Tibial artery (tissue), 4 donors: ENCODE measurements at places on chromosomes 16 and 17.

DNA sequence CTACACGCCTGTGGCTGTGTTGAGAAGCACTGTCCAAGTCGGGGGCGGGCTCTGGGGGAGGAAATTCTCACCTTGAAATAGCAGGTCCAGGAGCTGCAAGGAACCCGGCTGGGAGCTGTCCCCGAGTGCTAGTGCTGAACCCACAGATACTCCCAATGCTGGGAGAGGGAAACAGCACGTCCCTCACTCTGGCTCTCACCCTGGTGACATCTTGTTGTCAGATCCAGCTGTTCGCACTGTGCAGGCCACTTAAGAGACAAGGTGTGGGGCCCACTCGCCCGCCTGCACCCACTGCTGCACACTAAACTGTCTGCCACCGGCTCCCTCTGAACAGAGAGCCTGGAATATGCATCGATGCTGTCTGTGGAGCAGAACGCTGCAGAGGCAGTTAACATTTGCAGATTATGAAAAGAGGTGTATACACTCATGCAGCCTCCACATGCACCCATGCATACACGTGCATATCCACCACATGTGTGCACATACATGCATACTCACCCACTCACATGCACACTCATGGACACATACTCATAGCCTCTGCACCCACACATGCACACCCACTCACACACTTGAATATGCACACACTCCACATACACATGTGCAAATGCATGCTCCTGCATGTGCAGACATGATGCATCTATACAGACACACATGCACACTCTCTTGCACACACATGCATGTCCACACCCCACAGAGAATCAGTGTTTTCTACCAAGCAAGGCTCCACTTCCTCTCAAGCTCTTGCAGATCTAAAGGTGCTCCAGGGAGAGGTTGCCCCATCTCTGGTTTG lies 42.0 kb downstream of the MGAT5B start:
- no peak for DNase-seq

GRCh38 chr16:4664538-4665418 lies 28.6 kb upstream of the NUDT16L1 start:
- no peak for DNase-seq

DNA sequence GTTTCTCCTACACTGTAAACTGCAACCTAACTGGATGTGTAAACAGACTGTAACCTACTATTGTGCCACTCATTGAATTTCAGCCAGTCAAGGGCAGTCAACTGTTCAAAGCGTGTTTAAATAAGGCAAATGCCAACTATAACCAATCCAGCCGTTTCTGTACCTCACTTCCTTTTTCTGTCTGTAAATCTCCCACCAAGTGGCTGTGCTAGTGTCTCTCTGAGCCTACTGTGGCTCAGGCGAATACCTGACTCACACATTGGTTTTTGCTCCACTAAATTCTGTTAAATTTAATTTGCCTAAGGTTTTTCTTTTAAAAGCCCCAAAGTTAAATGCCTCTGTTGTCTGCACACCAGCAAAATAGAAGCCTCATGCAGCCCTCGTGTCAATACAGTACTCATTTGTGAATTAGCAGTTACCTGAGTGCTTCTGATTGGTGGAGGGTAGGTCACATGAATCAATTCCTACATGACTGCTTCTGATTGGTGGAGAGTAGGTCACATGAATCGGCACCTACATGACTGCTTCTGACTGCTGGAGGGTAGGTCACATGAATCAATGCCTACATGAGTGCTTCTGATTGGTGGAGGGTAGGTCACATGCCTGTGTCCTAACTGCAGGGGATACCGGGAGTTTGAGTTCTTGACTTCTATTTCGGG lies 31.1 kb upstream of the CCR7 start:
- DNase-seq = no peak

DNA sequence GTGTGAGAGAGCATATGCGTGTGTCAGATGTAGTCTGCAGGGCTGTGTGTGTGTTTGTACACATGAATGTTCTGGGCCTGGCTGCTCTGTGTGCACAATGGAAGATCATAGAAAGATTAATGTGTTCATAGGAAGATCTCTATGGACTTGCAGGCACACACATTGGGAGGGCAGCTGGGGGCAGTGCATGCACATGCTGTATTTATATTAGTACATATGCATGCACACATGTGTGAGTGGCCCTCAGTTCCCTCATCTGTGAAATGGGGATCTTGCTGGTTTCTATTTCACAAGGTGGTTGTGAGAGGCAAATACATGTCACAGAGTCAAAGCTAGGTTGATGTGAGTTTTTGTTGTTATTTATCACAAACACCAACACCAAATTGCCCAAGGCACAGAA lies 2.1 kb downstream of the CA7 start:
- DNase-seq = no peak

- DNase-seq = no peak
Measured at GRCh38 chr16:1485847-1486496, 2.8 kb downstream of the PTX4 start.

GRCh38 chr17:1735834-1736347 lies 6.8 kb upstream of the SERPINF2 start:
- DNase-seq = no peak

DNA sequence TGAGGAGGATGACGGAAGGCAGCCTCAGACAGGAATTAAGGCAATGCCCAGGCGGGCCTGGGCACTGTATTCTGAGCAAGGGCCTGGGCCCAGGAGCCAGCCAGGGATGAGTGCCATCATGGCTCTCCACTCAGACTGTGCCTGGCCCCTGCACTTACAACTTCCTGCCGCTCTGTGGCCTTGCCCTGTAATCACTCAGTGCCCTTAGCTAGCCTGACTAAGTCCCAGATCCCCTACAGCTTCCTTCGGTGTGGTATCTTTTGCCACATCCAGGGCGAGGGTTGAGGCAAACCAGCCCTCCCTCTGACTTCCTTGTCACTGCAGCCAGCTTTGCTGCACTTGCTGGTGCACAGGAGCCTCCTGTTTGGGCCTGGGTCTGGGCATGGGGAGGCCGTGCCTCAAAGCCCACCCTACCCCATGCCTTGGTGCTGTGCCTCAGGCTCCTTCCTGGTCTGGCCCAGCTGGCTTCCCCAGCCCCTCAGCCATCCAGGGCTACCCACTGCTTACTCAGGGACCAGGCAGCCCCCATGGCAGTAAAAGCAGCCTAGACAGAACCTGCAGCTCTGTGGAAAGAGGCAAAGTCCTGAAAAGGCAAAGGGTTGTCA lies 9.3 kb downstream of the SLC46A1 start:
- no peak for DNase-seq

DNA sequence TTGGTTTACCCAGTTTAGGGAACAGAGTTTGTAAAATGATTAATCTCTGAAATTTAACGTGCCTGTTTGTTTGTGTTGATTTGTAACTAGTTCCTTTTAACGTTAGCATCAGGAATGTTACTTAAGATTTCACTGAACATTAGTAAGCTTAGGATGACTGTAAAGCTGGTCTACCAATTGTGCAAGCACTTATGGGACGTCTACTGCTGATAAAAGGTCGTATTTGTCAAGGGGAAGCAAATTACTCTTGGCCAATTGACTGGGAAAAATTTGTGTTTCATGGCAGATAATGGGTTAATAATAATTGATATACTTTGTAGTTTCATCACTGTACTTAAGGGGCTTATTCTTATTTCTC lies 11.8 kb downstream of the METTL9 start:
- no peak for DNase-seq

GRCh38 chr17:42428141-42428944 lies 5.3 kb upstream of the CAVIN1 start:
- DNase-seq = peak; percentile 76

DNA sequence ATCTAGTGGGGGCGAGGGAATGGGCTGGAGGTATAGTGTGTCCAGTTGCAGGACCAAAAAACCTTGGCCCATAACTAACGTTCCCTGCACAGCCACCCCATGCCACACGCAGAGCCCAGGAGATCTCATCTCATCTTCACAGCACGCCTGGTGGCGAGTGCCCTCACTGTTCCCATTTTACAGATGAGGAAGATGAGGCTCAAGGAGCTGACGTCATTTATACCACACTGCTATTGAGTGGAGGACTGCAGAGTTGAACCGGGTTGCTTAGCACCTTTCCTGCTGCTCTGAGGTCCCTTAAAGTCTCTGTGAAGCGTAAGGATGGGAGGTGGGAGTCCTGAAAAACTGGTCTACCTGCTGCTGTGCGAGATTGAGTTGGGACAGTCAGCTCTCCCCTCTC lies 172.5 kb downstream of the XYLT1 start:
- no peak for DNase-seq

GRCh38 chr17:67588326-67588725 lies 129.4 kb upstream of the NOL11 start:
- no peak for DNase-seq

DNA sequence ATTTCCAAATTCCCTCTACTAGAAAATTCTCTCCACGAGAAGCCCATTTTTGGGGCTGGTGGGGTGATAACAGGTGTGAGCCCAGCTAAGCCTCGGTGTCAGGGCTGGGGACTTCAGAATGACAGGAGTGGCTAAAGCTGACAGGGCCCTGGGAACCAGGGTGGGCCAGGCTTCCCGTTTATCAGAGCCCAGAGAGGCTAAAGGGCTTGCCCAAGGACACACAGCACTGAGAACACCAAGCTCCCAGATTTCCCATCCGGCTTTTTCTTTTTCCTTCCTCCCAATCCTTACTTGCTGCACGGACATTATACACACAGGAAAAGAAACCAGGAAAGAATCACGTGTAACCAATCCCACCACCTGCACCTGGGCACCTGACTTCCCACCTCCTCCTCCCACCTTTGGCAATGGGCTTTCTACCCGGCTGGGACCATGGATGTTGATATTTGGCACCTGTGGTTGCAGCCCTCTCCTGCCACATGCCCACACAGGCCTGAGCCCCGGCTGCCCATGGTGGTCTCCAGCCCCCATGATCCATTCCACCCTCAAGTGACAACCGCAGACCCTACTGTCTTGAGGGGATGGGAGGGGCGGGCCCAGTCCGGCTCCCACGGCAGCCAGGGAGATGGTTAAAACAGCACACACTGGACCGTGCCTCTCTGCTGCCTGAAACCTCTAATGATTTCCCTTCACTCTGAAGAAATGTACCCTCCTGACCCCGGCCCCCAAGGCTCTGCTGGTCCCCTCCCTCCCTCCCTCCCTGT lies 78.9 kb downstream of the ENGASE start:
- DNase-seq = no peak

DNA sequence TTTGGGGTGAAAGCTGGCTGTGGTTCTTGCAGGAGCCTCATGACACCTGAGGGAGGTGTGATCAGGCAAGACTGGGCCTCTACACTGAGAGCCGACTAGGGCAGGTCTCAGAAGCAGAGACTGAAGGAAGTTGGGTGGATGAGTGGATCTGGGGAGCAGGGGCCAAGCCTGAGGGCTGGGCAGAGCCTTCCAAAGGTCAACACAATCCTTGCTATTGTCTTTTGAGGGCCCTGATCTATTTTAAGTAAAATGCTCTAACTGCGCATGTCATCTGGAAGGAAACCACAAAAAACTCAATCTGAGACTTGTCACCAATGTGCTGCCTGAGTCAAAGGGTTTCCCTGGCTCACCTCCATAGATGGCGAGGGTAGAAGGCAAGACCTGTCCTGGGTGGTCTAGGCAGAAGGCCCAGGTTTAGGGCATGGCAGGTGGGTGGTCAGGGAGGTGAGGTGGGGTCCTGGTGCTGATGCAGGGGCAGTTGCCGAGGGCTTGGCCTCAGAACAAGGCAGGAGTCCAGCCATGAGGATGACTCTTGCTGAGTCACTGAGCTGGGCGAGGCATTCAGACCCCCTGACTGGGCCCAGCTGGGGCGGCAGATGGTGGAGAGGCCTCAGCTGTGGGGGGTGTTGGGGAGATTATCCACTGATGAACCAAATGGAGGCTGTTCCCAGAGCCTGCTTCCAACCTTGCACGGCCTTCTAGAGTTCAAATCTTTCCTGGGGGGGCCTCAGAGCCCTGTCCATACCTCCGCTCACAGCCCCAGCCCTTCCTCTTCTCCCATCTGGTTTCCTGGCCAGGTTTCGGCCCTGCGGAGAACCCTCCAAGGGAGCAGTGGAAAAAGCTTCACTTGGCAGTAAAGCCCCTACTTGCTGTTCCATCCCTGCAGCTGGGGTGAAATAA lies 5.1 kb downstream of the MVP start:
- DNase-seq = no peak

DNA sequence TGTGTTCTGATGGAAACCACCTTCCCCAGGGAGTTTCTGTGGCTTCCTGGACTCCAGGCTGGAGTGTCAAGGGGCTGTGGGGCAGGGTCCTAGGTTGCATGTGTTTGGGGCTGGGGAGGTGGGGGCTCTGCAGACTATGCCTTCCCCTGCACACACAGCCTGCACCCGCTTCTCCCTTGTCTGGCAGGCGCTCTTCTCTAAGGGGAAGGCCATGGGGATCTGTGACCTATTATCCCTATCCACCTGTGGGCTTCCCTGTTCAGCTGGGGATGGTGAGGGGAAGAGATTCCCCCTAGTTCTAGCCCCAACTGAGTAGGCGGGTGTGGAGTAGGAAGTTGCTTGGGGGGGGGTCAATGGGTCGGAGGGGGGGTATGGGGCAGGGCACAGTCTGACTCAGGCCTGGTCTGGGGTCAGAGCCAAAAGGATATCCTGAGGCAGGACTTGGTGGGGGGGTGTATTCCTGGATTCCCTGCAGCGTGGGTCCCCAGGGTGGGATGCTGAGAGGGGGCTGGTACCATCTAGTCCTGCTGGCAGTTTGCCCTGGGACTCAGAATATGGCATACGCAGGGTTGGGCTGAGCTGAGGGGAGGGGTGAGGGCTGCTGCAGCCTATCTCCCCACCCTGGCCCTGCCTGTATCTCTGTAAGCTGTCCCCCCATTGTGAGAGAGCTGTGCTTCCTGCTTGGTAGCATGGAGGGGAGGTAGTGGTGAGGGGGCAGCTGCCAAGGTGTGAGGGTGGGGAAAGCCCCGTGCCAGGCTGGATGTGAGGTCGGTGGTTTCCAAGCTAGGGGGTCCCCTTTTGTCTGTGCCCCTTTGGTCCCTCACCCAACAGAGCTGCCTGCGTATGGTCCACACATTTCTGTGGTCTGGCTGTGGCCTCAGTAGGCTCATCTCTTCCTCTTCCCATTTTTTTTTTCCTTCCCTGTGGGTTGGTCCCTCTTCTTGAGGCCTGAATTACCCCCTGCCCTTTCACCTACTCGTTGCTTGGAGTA lies 14.7 kb downstream of the RARA start:
- DNase-seq = peak; percentile 73
